Epithelial cell of prostate (primary cell): ENCODE measurements at places on chromosomes 6 and 20.

DNA sequence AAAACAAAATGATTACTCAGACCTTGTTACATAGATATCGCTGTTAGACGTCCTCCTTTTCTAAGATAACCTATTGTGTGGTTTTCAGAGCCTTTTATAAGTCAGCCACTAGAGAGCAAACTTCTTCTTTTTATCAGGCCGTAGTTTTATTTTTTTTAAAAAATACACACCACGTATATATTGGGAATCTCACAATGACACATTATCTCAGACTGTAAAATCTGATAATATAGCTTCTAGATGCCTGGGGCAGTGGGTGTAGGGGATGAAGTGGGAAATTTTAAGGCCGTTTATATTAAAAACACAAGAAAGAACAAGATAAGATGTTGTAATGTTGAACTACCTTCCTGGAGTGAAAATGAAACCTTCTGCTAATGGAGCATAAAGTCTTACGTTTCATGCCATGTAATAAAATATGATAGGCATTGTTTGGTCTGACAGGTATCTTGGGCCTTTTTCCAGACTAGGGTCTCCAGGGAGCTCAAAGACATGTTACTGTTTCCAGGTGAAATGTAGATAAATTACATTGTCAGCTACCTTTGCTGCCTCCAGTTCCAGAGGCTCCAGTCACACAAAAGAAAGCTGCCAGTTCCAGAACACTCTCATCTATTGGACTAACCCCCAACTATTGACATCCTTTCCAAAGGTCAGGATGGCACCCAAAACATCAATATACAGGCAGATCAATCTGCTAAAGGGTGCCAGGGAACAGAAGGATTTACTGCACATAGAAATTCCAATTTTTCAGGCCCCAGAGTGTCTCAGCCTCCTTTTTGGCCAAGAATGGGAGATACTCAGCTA lies 130.2 kb upstream of the AKIRIN2 start:
- no peak for DNase-seq

GRCh38 chr20:48910347-48910781 lies 11.1 kb upstream of the ARFGEF2 start:
- DNase-seq = no peak

DNA sequence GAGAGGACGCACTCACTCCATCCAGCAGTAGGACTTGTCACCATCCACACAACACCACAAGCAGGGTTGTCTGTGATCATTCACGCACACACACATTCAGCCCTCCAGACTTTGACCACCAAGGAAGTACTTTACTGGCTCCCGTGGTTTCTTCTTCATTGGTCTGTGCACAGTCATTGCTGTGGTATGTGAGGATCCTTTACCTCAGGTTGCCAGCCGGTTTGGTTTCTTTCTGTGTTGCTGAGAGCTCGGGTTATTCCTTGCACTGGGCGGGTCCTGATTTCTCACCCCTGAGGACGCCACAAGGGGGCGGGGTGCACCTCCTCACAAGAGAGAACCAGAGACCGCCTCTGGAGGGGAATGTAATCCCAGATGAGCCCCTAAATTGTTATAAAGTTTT lies 11.2 kb downstream of the SLC35A1 start:
- no peak for DNase-seq

DNA sequence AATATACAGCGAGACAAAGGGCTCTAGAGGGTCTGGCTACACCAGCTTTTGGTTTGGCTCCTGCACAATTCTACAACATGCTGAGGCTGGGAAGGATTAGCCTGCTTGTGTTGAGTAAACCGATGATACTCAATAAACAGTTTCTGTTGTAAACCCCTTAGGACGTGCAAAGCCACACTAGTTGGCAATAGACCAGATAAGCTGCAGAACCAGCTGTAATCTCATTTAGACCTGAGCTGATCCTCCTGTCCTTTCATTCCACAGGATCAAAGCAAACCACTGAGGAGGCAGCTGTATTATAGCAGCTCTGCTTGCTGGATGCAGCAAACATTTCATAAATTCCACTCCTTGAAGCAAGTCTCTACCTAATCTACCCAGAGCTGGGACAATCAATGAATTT lies 79.7 kb downstream of the MMS22L start:
- DNase-seq = no peak

DNA sequence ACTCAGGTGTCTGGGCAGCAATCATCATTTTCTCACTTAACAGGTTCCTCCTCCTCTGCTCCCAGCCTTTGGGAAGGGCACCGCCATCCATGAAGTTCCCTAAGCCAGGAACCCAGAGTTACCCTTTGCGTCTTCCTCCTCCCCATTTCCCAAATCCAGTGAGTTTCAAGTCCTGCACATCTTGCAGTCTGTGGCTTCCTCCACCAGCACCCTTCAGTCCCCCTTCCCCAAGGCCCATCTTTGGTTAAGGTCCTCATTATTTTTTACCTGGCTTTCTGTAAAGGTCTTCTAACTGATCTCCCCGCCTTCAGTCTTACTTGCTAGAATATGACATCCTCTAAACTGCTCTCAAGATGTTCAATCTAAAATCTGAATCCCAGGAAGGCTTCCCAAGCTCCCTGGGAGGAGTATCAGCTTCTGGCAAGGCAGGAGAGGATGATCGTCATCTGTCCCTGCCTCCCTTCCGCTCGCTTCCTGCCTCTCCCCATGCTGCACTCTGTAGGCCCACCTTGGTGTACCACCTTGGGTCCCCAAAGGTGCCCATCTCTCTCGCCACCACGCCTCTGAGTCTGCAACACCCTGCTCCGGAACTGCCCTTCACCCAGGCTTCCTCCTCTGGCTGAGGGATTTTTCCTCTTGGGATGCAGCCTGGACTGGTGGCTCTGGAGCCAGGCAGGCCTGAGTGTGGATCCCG lies 11.4 kb upstream of the DUSP22 start:
- no peak for DNase-seq

GRCh38 chr6:78844899-78845298 lies 22.5 kb upstream of the IRAK1BP1 start:
- no peak for DNase-seq

GRCh38 chr6:109039795-109040194 lies 54.9 kb downstream of the SESN1 start:
- no peak for DNase-seq

DNA sequence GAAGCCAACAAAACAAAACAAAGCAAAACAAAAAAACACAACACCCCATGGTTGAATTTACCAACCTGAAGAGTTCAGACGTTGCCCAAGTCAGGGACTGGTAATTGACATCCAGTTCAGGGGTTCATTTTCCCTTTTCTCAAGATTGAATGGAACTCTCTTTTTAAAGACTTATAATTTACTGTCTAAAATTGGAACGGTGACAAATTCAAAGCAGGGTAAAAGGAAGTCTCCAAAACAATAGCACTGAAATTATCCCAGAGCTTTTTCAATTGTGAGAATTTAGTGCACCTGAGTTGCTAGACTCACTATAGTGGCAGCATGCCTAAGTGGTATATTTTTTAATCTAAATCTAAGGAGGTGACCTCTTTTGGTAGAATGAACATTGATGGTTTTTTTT lies 90.9 kb upstream of the PREP start:
- DNase-seq = no peak

GRCh38 chr6:25296217-25296905 lies 17.2 kb downstream of the CARMIL1 start:
- no peak for DNase-seq

- DNase-seq = no peak
Measured at GRCh38 chr6:31128093-31128676, 7.9 kb upstream of the CDSN start.

DNA sequence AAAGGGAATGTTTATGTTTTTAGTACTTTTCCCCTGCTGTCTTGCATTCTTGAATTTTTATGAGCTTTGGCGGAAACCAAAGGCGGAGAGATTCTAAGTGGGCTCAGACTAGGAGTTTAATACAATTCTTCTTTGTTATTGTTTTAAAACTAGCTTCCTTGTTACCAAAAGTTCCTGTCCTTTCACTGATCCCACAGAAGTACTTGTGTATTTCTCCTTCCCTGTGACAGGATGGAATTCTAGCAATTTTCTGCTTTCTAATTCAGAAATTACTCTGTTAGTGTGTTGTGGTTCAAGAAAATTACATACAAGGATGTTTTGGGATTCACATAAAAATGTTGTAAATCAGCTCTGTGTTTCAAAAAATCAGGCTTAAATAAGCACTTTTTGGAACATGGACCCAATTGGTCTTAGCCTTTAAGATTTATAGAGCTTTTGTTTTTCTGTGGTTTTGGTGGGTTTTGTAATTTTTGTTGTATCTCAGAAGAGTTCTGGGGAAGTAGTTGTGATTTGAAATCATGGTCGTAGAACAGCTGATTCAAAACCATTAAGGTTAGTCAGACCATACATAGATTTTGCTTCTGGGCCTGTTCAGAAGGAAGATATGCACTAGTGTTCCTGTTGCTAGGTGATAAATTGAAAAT lies 17.6 kb upstream of the CTAGE9 start:
- DNase-seq = no peak

- no peak for DNase-seq
Measured at GRCh38 chr6:20669571-20670314, 135.5 kb downstream of the CDKAL1 start.

DNA sequence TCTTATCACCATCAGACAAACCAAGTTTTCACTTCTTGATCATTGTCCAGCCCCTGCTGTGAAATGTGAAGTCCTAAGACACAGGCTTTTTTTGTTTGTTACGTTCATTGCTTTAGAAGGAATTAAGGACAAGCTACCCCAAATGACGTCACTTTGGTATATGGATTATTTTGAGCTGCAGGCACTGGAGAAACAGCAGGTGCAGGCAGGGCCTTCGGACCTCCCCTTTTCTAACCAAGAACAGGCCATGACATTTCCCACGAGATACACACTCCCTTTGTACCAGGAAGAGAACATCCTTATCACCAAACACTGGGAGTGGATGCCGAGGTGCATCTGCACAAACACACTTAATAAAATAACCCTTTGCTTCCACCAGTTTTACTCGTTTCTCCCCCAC lies 418.0 kb upstream of the SULF2 start:
- no peak for DNase-seq

- no peak for DNase-seq
Measured at GRCh38 chr6:88877893-88878292, 85.5 kb downstream of the RNGTT start.

DNA sequence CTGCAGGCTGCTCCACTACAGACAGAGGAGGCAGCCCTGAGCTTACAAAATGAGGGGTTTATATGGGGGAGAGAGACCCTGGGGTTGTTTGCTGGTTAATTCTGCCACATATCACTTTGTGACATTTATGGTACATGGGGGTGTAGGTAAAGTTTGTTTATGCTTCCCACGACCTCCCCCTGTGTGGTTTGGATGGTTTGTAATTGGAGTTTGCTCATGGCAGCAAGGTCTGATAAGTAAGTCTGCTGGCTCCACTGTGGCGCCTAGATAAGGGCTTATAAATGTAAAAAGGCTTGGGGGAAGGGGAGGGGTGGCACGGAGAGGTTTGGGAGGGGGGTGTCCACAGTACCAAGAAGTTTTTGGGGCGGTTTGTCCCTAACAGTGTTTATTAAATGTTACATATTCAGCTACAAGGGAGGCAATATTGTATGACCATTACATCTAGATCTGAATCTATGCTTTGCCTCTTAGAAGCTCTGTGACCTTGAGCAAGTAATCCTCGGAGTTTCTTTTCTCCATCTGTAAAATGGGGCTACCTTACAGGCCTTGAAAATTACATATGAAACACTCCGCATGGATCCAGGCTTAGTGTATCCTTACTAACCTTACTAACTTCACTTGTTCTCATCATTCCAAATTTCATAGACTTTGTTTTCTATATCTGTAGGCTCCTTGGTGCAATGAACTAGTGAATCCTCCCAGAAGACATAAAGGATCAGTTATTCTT lies 204.8 kb upstream of the NOX3 start:
- DNase-seq = no peak

- DNase-seq = no peak
Measured at GRCh38 chr6:118187568-118188164, 280.6 kb downstream of the SLC35F1 start.

- DNase-seq = no peak
Measured at GRCh38 chr6:23415819-23416427, 710.1 kb upstream of the NRSN1 start.

DNA sequence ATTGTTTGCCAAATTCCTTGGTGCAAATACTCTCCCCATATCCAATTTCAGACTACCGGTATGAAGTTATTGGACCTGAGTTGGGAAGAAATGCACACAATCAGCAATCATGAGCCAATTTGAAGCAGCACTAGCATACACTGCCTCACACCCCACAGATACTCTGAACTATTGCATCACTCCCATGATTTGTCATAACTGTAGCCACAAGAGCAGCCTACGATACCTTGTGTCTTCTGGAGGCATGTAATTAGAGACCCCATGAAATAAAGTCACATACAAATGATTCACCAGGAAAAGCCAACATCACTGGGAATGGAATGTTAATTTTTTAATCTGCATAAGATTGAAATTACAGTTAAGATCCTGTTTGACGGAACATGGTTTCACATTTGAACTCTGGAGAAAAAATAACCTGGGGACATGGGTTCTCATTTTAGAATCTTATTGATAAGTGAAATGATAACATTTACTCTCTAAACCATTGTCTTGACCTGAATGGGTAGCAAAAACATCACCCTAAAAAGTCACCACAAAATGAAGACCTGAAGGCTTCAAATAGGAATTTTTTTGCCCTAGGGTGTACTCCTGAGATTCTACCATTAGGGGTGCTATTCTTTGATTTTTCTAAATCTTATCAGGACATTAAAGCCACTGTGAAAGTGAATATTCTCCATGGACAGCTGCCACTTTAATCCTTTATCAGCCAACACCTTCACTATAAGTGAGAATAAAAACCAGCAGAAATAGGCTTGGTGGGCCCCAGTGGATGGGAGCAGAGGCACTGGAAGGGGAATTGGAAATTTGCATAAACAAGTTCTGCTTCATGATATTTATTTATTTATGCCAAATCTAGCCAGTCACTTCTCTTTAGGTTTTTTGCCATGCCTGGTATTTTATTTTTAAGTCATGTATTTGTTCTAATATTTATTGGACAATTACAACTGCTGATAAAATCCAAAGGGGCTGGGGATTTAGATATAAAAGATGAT lies 34.5 kb upstream of the HBS1L start:
- peak; percentile 57 for DNase-seq

DNA sequence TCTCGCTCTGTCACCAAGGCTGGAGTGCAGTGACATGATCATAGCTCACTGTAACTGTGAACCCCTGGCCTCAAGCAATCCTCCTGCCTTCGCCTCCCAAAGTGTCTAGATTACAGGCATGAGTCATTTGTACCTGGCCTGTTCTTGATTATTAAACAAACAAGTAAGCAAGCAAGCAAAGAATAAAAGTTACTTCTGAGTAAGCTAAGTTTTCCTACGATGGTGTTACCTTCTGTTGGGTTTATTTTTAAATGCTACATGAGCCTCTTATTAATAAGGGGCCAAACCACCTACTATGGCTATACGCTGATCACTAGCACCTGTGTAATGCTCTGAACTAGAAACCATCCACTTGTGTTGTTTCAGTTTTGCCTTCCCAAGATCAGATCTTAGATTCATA lies 50.8 kb downstream of the IL22RA2 start:
- DNase-seq = no peak

- no peak for DNase-seq
Measured at GRCh38 chr6:158072083-158072721, 90.5 kb downstream of the SYNJ2 start.
